ENCODE measurements at places on chromosomes 1 and 21. TPM values are rescaled to one million over a fixed set of nuclear protein-coding genes. Genes with fewer than 3 reads are reported as not detected.

KRTAP13-3 gene
- not detected for total RNA-seq

NBPF6 gene
- not detected for total RNA-seq

STUM gene
- total RNA-seq, result 24.3 TPM

SUSD4 gene
- 11.2 TPM for total RNA-seq

DIRAS3 gene
- 0.94 TPM for total RNA-seq

MCOLN3 gene
- not detected for total RNA-seq

SYT6 gene
- 7.3 TPM for total RNA-seq

ADORA3 gene
- total RNA-seq, result 3.6 TPM

CHRNB2 gene
- 20.4 TPM for total RNA-seq

ATP1A4 gene
- 0.31 TPM for total RNA-seq

HMGCL gene
- total RNA-seq, result 13.7 TPM

FMO1 gene
- 5.8 TPM for total RNA-seq

TMEM69 gene
- 20.7 TPM for total RNA-seq

CGN gene
- 3.1 TPM for total RNA-seq

ABCA4 gene
- total RNA-seq, result 0.94 TPM

LCE1F gene
- total RNA-seq, result not detected

FLG gene
- not detected for total RNA-seq

APOBEC4 gene
- not detected for total RNA-seq

Measured in occipital lobe (tissue), 3 donors.